ENCODE measurements at places on chromosomes 2 and 18.

DNA sequence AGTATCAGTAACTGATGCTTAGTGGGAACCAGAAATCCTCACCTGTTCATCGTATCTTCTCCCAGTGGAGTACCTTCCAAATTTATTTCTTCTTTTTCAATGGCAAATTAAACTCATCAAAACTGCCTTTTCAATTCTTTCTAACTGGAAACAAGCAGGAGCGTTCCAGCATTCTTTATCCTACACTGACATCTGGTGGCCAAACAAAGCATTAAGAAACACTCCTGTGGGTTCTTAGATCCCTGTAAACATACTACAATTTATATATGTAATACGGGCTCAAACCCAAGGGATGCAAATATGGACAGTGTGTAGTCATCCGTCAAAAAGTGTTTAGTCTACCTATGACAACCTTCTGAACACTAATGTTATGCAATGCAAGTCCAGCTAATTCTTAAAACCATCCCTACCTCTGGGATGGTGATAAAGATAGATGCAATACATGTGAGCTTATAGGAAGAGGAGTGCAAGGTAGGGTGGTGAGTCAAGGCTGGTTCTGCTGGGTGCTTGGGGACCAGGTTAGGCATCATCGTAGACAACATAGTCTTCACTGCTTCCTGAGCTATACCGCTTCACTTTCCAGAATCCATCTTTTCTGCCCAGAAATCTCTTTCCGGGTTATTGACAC is 375.0 kb downstream of the CTNNA2 start:
- DNase-seq, result peak; percentile 89

DNA sequence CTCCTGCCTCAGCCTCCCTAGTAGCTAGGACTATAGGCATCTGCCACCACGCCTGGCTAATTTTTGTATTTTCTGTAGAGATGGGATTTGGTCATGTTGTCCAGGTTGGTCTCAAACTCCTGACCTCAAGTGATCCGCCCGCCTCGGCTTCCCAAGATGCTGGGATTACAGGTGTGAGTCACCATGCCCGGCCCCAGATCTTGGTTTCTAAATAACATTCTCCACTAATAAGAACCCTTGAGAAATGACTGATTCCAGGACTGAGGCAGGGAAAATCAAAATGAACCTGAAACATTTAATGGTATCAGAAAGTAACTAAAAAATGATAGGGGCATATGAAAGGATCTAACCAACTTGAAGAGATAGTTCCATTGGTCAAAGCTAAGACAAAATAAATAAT is 34.0 kb downstream of the BMPR2 start:
- DNase-seq, result no peak

- no peak for DNase-seq
Measured at GRCh38 chr2:86383844-86384243, 46.4 kb upstream of the REEP1 start.

DNA sequence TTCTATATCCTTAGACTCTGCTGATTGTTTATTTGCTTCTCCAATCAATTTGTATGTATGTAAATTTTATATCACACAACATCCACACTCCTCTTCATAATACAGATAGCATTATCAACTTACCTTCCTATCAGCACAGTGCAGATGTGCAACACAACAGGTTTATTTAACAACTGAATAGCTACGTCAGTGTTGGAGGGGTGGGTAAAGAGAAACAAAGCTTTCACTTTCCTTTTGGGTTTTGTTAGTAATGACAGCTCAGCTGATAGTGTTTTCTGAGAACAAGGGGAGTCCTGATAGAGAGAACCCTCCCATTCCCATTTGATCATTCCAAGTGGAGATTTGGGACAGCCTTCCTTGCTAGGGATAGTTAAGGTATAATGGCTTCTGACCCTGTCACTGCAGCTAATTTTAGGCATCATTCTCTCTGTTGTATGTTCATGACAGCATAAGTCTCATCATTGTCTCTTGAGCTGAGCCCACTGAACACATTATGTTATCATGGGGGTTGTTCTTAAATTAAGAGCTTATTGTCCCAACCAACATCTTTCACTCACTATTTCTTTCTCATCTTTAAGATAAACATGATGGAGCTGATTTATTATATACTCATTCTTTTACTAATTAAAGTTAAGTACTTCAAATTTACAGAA is 227.7 kb downstream of the GPD2 start:
- DNase-seq, result no peak

DNA sequence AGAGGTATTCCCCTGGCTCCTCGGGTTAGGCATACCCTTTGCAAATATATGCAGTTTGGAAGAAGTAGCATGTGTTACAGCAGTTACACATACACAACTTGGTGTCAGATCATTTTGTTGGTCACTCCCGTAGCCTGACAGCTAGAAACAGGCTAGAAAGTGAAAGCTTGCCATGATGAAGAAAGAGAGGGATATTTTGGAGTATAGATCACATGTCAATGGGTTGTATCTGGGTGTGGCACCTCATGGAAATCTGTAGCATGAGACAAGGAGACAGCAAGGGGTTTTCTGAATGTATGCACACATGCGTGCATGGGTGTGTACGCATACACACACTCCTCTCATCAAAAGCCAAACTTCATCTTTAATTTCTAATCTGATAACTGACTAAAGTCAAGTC is 1914.5 kb upstream of the PIK3C3 start:
- no peak for DNase-seq

- no peak for DNase-seq
Measured at GRCh38 chr2:137031731-137032130, 266.4 kb downstream of the THSD7B start.

All from Karpas-422 (cell line).